Posterior vena cava (tissue), 2 donors: ENCODE measurements at places on chromosomes 4 and X.

DNA sequence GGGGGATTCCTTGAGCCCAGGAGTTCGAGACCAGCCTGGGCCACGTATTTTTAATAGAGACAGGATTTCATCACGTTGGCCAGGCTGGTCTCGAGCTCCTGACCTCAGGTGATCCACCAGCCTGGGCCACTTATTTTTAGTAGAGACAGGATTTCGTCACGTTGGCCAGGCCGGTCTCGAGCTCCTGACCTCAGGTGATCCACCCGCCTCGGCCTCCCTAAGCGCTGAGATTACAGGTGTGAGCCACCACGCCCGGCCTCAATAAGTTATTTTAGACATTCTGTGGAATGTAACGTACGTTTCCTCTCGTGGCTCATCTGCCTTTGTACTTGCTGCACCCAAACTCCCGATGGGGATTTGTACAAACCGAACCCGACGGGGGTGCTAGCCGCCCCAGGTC, 8.8 kb downstream of the ASMT start:
- no peak for DNase-seq

- DNase-seq, result no peak
These were observed 10.7 kb downstream of the WDR1 start for GRCh38 chr4:10105920-10106319.

- DNase-seq, result no peak
These were observed 102.0 kb upstream of the ARHGAP24 start for GRCh38 chr4:85372966-85373365.

DNA sequence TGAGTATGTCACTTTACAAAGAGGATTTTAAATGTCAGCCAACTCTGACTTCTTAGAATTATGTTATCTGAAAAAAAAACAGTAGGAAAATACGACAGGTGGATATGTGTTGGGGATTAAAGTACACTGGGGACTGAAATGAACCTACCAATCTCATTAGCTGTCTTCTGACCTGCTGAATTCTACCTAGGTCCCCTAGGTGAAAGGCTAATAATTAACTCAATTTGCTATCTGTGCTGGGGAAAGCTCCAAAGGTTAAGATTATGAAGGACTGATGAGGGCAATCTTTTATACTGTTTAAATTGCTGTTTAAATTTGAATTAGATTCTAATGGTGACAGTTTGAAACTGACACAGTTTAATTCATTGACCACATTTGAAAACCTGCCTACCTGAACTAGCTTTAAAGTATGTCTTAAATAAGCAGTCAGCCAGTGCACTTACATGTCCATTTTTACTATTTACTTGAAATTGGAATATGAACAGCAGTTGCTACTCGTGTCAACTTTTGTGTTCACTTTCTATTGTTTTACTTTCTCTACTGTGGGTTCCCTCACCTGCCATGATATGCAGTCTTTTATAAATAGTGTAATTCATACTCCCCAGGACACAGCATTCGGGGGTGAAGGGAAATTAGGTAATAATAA, 977.3 kb downstream of the C4orf33 start:
- DNase-seq, result no peak

GRCh38 chr4:53920116-53920515, 144.3 kb downstream of the CHIC2 start:
- DNase-seq, result no peak

DNA sequence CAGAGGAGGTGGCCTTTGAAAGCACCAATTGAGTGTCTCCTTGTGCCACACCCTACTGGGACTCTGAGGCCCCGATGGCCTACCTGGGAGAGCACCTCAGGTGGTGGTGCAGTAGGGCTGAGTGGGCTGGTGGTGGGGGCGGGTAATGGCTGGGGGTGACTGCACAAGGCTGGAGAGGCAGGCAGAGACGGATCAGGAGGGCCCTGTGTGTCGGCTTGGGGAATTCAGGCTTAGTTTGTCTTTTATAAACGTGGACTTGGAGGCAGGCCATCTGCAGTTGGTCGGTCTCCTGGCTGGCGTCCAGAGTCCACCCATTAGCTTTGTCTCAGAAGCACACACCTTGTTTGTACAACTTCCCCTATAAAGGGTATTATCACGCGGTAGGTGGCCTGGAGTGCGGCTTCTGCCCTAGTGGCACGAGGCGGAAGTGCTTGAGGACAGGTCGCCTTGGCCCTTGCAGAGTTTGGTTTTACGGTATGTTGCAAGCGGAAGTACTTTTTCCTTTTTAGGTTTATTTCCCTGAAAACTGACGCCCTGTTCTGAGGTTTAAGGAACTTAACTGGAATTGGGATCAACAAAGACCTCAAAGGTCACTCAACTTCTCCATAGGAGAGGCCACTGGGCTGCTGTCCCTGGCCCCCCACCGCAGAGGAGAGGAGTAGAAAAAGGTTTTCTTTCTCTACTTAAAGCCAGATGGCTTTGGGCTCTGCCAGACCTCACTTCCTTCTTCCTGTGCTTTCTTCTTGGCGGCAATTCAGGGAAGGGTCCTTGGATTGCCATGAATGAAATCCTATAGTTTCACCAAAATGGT, 8.0 kb downstream of the TBC1D14 start:
- peak; percentile 95 for DNase-seq
